Progenitor cell of endocrine pancreas (in vitro differentiated cells): ENCODE measurements at places on chromosomes 1 and 21.

DNA sequence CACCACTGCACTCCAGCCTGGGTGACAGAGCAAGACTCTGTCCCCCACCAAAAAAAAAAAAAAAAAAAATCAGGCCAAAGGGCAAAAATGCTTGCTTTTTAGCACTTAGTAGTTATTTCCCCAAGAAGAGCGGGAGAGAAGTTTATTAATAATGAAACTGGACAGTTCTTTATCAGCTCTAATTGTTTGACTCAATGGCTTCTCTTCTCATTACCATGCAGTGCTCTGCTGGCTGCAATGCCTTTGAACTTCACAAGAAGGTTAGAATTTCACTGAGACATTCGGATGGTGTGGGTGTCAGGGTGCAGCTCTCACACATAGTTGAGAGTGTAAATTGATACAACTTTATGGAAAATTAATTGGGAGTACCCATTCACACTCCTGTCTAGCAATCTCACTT, 63.7 kb downstream of the EDARADD start:
- DNase-seq: no peak

- DNase-seq: no peak
Observed at GRCh38 chr21:15732290-15732995, 2.7 kb downstream of the USP25 start.

- DNase-seq: no peak
Observed at GRCh38 chr1:149936170-149936991, at the start of gene MTMR11. MTMR11 (minus strand) TSS chr1:149936879; CDS start chr1:149936647, 232 bp downstream.

GRCh38 chr1:47687631-47688460, 250.0 kb downstream of the FOXD2 start:
- DNase-seq: no peak

GRCh38 chr1:156126043-156126629, 11.6 kb downstream of the LMNA start:
- DNase-seq: no peak

- DNase-seq: no peak
Observed at GRCh38 chr21:26739189-26739588, 106.0 kb downstream of the ADAMTS1 start.

GRCh38 chr1:246534114-246534513, 27.0 kb upstream of the SMYD3 start:
- DNase-seq: no peak

GRCh38 chr1:40240390-40240789, 7.3 kb upstream of the TMCO2 start:
- DNase-seq: no peak

GRCh38 chr1:2800664-2801045, 838 bp downstream of the TTC34 start:
- no peak for DNase-seq

DNA sequence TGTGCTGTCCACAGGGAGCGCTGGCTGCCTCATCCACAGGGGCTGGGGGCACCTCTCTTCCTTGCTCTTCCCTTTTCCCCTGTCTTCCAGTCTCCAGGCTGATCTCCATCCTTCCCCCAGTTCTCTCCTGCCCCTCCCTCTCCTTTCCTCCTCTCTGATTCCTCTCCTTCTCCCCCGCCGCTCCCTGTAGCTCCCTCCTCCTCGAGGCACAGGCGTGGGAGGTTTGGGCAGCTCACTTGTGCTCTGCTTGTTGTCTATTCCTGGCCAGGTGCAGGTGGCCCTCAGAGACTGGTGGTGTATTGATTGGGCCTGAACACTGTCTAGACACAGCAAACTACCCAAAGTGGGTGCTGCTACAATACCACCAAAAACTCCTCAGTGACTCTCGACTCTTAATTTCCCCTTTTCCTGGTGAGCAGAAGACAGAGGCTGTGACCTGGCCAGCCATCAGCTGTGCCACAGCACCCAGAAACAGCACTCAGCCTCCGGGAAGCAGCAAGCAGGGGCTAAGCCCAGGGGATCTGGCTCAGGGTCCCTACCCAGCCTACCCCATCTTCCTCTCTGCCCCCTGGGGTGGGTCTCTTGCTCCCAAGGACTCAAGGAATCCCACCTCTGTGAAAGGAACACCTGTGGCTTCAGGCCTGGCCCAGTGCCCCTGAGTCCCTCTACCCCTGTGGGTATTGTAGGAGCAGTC, 93.3 kb downstream of the DDX20 start:
- no peak for DNase-seq

- DNase-seq: no peak
Observed at GRCh38 chr1:178072326-178072725, 21.6 kb upstream of the RASAL2 start.

DNA sequence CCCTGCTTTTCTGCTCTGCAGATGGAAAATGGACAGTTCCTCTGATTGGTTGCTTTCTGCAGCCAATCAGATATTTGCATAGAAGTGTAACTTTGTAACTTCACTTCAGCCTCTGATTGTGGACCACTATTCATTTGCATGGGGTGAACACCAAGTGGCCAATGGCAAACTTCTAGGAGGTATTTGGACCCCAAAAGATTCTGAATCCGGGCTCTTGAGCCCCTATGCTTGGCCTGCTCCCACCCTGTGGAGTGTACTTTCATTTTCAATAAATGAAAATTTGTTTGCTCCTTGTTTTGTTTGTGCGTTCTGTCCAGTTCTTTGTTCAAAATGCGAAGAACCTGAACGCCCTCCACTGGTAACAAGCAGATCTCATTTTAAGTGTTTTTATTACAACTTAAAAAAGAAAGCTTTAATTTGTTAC, 6.4 kb upstream of the GSTM4 start:
- no peak for DNase-seq

GRCh38 chr1:11531314-11531870, 52.4 kb downstream of the DISP3 start:
- no peak for DNase-seq

- no peak for DNase-seq
Observed at GRCh38 chr1:94182191-94182590, 55.2 kb downstream of the ARHGAP29 start.

DNA sequence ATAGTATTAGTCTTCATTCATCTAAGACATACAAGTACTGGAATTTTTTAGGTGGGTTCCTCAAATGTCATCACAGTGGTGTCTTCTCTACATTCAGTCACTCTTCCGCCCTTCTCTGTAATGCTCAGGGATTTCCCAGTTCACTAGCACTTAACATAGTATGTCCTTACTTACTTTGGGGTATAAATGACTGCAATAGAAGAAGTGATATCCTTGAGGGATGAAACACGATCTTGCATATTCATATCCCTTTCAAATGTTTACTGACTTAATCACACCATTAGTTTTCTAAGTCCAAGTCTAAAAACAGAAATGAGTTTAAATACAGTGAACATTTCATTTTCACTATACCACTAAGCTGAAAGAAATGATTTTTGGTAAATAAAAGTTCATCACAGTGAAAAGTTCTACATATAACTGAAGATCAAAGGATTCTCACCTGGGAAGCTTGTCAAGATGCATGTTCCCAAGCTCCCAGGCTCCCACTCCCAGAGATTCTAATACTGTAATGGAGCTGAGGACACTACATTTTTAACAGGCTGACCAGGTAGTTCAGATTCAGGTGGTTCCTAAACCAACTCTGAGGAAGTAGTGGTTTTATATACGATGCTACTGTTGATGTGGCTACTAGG, 29.7 kb downstream of the MRPL39 start:
- no peak for DNase-seq

GRCh38 chr1:6052543-6053205, 7.0 kb downstream of the KCNAB2 start:
- peak; percentile 71 for DNase-seq

DNA sequence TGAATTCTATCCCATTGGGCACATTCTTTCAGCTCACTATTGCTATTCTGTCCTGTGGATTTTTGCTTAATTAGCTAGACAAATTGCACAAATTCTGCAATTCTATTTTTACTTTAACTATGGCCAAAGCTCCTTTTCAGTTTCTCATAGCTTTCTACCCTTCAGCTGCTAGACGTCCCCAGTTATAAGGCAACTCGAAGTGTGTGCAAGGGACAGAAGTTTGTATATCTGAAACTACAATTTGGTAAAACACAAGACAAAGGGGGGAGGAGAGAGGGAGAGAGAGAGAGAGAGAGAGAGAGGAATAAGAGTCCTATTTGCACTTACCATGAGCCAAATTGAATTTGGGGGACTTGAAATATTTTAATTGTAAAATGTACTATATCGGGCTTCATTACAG, 91.8 kb downstream of the SETD4 start:
- no peak for DNase-seq

GRCh38 chr1:4404854-4405590, 249.4 kb upstream of the AJAP1 start:
- no peak for DNase-seq

GRCh38 chr1:203263496-203263895, 34.0 kb upstream of the CHIT1 start:
- DNase-seq: no peak

GRCh38 chr1:109759513-109760334, 4.0 kb downstream of the EPS8L3 start:
- DNase-seq: no peak

DNA sequence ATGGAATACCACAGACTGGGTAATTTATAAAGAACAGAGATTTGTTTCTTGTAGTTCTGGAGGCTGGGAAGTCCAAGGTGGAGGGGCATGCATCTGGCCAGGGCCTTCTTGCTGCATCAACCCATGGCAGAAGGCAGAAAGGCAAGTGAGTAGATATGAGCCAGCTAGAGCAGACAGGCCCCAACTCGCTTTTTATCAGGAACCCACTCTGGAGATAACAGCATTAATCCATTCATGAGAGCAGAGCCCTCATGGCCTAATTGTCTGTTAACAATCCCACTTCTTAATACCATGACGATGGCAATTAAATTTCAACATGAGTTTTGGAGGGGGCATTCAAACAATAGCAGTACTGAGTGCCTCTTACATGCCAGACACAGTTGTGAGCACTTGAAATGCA, 87.2 kb upstream of the SOX13 start:
- DNase-seq: no peak

GRCh38 chr1:18107369-18108298, at the start of gene IGSF21:
IGSF21 (plus strand) TSS chr1:18107798; CDS start chr1:18108129, 331 bp downstream.
- no peak for DNase-seq

DNA sequence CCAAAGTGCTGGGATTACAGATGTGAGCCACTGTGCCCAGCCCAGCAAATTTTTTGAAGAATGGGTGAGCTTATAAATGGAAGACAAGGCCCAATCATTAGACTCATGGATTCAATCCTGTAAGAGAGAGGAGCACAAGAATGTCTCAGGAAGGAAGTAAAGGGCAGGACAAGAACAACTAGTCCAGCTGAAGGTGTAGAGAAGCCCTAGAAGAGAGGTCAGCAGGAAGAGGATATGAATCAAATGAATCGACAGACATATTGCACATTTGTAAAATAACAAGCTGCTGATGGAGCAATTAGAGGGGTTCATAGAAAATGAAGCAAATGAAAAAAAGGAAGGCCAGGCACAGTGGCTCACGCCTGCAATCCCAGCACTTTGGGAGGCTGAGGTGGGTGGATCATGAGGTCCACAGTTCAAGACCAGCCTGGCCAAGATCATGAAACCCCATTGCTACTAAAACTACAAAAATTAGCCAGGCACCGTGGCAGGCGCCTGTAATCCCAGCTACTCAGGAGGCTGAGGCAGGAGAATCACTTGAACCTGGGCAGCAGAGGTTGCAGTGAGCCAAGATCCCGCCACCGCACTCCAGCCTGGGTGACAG, 74.9 kb downstream of the MIS18A start:
- no peak for DNase-seq

- DNase-seq: no peak
Observed at GRCh38 chr1:159938211-159938852, 7.1 kb downstream of the IGSF9 start.

GRCh38 chr1:156640842-156641706, 843 bp upstream of the BCAN start:
- no peak for DNase-seq

GRCh38 chr1:217106231-217106901, 383.1 kb upstream of the ESRRG start:
- no peak for DNase-seq

- peak; percentile 53 for DNase-seq
Observed at GRCh38 chr21:42389449-42389835, 6.4 kb downstream of the TMPRSS3 start.

DNA sequence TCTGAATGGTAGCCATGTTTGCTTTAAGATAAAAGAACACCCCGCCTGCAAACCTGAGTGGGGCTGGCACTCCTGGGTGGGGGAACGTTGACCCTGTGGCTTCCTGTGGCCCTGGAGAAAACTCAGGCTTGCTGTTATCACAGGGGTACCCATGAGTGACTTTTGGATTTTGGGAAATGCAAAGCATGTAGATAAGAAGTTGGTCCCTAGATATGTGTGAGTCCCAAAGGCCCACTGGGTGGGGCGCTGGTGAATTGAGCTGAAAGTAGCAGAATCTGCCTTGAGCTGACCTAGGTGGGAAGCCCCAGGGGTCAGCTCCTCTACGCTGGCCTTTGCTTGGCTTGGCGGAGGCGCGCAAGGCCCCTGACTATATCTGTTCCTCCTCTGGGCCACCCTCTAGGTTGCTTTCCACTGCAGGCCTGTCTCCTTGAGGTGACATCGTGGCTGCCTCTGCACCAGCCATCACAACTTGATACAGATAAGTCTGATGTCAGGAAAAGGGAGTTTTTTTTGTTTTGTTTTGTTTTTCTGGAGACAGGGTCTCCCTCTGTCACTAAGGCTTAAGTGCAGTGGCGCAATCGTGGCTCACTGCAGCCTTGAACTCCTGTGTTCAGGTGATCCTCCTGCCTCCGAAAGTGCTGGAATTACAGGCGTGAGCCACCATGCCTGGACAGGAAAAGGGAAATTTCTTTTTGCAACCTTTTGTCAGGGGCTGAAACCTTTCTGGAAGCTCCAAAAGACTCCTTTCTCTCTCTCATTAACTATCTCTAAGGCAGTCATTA, 72.2 kb downstream of the AGPAT3 start:
- DNase-seq: no peak

GRCh38 chr1:206691604-206692003, 6.9 kb downstream of the MAPKAPK2 start:
- DNase-seq: no peak

GRCh38 chr1:237396426-237396825, 354.4 kb downstream of the RYR2 start:
- no peak for DNase-seq

- DNase-seq: no peak
Observed at GRCh38 chr1:59020151-59020997, 236.5 kb upstream of the JUN start.

DNA sequence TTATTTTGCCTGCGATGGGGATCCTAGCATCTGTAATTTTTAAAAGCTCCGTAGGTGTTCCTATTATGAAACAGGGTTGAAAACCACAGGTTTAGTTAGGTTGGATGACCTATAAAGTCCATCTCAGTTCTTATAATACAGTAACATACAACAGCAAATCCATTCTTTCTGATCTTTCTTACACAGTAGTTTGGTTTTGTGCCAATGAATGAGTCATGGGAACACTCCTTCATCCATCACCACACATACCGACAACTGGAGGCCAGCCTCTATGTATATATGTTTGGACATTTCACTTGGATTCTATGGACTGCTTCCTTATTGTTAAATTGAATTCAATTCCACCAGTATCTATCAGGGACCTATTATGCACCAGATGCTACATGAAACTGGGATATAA, 118.4 kb upstream of the L1TD1 start:
- DNase-seq: no peak

GRCh38 chr1:43932786-43933385, 715 bp upstream of the ARTN start:
- DNase-seq: no peak
